ENCODE measurements at places on chromosomes 13 and 19.
A peak's percentile ranks its signal among the peaks of the same experiment; 100 is the strongest.

GRCh38 chr19:51294211-51294976 lies 17.1 kb upstream of the IGLON5 start:
- DNase-seq = no peak

GRCh38 chr13:113420833-113421600 lies 32.3 kb downstream of the ADPRHL1 start:
- no peak for DNase-seq

GRCh38 chr13:29210676-29211075 lies 384.8 kb downstream of the SLC7A1 start:
- no peak for DNase-seq

DNA sequence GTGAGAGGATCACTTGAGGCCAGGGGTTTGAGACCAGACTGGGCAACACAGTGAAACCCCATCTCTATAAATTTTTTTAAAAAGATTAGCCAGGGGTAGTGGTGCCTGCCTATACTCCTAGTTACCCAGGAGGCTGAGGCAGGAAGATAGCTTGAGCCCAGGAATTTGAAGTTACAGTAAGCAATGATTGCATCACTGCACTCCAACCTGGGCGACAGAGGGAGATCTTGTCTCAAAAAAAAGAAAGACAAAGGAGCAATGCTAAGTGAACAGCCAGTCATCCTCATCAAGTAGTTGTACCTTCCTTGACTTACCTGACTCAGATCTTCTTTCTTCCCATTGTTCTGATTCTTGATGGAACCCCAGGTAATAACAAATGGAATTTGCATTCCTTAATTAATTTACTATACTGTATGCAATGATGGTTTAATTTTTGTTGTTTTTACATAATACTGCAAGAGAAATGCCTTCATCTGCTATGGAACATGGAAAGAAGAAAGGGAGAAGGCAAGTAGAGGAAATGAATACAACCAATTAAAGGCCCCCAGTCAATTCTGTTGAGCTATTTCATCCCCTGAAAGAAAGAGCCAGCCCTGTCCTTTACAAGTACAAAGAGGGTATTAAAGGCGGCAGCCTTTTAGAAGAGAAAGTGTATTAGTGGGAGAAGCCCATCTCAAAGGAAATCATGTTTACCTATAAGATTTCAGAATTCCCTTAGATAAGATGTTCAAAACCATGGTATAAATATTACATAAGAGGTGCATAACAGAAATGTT lies 316.7 kb downstream of the DIAPH3 start:
- DNase-seq = no peak

- no peak for DNase-seq
Observed at GRCh38 chr13:50951366-50951765, 41.8 kb downstream of the RNASEH2B start.

- DNase-seq = peak; percentile 87
Observed at GRCh38 chr19:45769821-45770191, 754 bp upstream of the SIX5 start.

GRCh38 chr13:56563663-56564062 lies 577.1 kb upstream of the PRR20A start:
- DNase-seq = no peak

DNA sequence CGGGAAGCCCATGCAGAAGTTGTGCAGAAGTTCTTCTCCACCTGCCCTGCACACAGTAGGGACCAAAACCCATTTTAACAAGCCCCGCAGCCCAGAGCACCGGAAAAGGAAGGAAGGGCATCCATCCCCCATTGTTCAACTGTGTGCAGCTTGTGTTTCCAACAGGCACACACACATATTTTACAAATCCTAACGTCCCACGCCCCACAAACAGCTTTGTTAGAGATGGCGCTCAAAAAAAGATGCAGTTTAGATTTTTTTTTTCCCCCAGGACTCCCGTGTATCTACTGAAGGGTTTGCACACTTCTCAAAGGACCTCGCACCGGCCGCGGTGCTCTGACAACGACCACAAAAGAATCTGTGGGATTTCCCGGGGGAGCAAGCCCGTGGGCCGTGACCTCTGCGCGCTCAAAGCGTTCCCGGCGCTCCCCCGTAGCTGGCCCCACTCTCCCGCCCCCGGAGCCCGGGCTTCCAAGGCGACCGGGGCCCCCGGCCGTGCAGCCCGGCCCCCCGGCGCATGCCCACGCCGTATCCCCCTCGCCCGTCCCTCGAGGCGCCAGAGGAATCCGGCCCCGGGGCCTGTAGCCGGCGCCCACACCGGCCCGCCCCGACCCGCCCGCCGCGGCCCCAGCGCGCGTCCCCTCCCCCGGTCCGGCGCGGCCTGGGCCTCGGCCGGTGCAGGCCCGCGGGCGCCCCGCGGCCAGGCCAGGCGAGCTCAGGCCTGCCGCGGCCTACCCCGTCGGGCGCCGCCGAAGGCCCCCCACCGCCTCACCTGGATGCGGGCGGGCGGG lies 523 bp downstream of the ELAVL1 start:
- DNase-seq = peak; percentile 37

DNA sequence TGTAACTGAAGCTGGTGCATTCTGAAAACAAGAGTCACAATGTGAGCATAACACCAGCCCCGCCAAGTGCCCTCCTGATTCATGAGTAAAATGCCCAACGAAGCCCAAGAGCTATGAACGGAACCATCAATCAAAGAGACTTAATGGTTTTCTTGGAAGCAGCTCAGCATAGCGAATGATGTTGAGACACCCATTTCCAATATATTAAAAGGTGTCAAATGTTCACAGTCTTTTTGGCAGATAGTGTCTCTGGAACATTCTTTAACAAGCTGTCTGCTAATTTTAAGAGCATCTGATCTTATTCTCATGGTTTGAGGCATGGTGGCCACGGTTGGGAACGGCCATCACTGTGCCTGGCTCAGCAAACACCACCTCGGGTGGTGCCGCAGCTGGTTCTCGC lies 133.4 kb upstream of the USP29 start:
- DNase-seq = no peak

DNA sequence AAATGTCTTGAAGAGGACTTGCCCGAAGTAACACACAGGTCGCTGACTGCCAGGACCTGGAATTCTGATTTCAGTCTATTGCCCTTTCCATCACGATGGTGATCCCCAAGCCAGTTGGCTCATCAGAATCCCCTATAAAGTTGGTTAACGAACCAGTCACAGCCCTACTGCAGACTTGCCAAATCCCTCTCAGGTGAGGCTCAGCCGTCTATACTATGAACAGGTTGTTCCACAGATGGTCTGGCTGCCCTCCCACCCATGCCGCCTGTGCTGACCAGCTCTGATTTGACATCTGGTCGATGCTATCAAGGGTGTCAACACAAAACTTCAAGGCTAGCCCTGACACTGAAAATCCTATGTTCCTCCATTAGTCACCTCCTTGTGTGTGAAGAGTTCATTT lies 90.0 kb downstream of the RNASEH2B start:
- DNase-seq = no peak

DNA sequence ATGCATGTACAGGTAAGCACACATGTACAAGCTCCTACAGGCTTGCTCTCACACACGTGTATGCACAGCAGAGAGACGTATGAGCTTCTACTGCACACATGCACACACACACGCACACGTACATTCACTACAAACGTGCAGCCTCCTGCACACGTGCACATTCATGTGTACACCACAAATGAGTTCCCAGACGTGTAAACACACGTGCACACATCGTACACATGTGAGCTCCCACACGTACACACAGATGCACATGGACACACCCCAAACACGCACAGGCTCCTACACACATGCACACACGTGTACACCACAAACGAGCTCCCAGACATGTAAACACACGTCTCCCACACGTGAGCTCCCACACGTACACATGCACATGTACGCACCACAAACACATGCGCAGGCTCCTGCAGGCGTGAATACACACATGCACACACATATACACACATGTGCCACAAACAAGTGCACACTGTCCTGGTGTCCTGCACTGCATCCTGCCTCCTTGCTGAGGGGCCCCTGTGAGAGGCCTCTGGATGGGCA lies 83.7 kb upstream of the MCF2L start:
- DNase-seq = no peak

- DNase-seq = no peak
Observed at GRCh38 chr19:39407410-39407659, 688 bp downstream of the ZFP36 start.

- DNase-seq = peak; percentile 77
Observed at GRCh38 chr19:52941941-52942385, 18.7 kb upstream of the ZNF888 start.

DNA sequence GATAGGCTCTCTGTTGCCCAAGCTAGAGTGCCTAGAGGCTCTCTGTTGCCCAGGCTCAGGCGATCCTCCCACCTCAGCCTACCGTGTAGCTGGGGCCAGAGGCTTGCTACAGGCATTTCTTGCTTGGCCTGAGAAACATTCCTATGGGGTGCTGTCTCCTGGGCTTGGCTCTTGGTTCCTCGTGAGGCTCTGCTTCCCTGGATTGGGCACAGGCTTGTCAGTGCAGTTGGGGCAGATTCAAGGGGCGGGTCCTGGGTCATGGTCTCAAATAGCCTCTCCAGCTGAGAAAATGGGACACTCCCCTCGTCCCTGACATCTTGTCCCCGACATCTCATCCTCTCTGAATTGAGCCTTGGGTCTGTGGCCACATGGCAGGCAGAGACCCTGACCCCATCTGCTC lies 4.9 kb downstream of the TSSK6 start:
- no peak for DNase-seq

DNA sequence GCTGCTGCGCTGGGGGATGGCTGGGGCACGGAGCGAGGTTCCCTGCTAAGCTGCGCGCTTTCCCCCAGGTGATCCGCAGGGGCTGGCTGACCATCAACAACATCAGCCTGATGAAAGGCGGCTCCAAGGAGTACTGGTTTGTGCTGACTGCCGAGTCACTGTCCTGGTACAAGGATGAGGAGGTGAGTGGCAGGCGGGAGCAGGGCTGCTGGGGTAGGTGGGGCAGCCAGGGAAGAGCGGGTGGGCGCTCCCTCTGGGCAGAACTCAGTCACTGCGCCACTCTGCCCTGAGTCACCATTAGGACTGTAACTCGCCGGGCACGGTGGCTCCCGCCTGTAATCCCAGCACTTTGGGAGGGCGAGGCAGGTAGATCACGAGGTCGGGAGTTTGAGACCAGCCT lies 23.8 kb downstream of the TMED1 start:
- no peak for DNase-seq

DNA sequence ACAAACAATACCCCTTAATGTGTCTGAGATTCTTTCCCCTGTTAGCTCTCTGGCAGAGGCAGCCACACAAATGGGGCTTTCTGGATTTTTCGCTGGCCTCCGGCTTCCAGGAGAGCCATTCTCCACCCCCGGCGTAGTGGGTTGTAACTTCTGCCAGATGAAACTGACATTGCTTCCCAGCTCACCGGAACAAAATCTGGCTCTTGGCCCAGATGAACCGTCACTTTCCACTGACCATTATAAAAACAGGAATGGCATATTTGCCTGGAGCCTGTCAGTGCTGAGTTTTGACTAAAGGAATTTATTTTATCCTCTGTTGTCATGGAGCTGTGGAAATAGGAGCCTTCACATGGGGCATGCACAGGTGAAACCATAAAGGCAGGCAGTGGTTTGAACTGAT lies 120.6 kb upstream of the GPR12 start:
- DNase-seq = no peak

DNA sequence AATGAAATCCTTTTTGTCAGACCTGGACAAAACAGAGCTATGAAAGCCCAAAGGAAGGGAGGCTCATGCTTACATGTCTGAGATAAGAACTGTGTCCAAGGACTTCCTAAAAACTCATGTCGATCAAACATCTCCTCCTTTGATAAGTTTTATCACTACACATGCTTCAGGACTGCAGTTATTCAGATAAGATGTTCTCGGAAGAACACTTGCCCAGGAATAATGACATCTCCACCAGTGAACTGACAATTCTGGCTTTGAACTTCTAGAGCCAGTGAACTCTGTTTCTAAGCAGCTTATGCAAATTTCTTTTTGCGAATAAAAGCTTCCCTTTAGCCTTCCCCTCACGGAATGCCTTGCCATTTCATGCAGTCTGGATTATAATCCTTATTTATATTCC lies 561.6 kb downstream of the TBC1D4 start:
- no peak for DNase-seq

- no peak for DNase-seq
Observed at GRCh38 chr13:109158383-109158782, 529.0 kb downstream of the MYO16 start.

DNA sequence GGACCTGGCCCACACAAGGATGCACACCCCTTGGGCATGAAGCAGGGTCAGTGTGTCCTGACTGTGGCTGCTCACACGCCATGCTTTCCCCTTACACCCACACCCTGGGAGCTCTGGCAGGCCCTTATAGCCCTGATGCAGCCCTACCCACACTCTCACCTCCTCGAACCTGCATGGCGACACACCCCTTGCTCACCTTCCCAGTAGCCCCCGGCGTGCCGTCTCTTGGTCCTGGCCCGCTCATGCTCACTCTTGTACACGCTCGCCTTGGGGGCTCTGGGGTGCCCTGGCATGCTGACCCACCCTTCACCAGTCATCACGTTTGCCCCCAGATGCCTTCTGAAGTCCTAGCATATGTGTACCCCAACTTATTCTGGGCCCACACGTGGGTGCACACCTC lies 56.1 kb downstream of the MAP4K1 start:
- DNase-seq = no peak

GRCh38 chr13:48000559-48001113 lies 437 bp downstream of the SUCLA2 start:
- peak; percentile 84 for DNase-seq

DNA sequence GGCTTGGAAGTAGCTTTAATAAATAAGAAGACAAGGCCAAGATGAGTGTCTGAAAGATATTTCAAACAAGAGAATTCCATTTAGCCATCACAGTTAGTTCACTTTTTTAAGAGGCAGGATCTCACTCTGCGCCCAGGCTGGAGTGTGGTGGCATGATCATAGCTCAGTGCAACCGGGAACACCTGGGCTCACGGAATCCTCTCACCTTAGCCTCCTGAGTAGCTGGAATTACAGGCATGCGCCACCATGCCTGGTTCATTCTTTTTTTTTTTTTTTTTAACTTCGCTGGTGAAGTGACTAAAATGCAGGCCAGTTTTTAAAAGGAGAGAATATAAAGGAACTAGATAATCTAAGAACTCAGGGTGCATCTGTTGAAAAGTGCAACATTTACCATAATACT lies 200.3 kb downstream of the KCTD12 start:
- DNase-seq = no peak

DNA sequence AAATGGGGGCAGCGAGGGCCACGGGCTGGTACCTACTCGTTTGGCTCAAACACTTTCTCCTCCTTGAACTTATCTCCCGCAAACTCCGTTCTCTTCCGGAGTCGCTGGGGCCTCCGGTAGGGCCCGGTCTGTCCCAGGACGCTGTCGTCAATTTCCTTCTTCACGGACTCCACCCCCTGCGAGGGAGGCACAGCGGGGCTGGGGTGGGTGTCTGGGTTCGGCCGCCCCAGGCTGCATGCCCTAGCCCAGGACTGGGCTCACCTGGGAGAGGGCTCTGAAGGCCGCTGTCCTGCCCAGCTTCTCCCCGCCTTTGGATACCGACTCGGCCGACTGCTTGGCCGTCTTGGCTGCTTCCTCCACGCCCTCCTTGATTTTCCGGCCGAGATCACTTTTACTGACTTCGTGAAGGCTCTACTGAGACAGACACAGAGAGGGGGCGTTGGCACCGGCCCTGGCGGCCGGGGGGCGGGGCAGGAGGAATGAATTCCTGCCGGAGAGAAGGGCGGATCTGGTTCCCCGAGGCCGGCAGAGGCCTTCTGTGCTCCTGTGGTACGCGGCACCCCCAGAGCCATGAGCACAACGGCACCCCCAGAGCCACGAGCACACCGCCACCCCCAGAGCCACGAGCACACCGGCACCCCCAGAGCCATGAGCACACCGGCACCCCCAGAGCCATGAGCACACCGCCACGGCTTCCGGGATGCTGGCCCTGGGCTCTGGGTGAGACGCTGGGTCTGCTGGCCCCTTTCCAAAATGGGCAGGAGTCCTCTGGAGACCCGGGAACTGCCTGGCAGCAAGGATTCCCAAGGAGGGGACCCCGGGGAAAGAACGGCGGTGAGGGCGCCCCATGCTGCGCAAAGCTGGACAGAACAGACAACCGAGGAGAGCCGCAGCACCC lies 8.1 kb upstream of the CTXN1 start:
- DNase-seq = no peak
